ENCODE measurements at places on chromosomes 4 and X.

- no peak for DNase-seq
These were observed 133.0 kb downstream of the MAD2L1 start for GRCh38 chr4:119933606-119934005.

DNA sequence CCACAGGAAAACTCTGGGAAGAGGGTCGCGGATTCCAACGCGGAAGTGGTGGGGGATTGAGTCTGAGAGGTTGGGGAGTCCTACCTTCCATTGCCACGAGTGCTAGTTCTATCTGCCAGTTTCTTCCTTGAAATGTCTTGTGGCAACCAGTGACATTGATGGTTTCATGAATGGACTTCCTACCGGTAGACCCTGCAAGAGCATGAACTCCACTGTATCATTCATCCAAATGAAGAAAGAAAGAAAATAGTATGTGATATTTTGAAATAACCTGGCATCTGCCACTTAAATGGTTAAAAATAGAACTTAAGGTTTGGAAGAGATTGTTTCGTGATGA is 1.1 kb upstream of the SLC10A7 start:
- DNase-seq, result peak; percentile 36

GRCh38 chr4:8241895-8242696 is 27.5 kb upstream of the HTRA3 start:
- peak; percentile 53 for DNase-seq

GRCh38 chr4:144701683-144702233 is 55.8 kb downstream of the HHIP start:
- DNase-seq, result no peak

GRCh38 chrX:135489542-135489941 is 30.9 kb upstream of the INTS6L start:
- no peak for DNase-seq

GRCh38 chr4:110953191-110953590 is 330.3 kb upstream of the PITX2 start:
- DNase-seq, result no peak

GRCh38 chr4:70997546-70997945 is 4.1 kb downstream of the DCK start:
- DNase-seq, result no peak

GRCh38 chr4:13783800-13784411 is 156.4 kb upstream of the BOD1L1 start:
- DNase-seq, result no peak

DNA sequence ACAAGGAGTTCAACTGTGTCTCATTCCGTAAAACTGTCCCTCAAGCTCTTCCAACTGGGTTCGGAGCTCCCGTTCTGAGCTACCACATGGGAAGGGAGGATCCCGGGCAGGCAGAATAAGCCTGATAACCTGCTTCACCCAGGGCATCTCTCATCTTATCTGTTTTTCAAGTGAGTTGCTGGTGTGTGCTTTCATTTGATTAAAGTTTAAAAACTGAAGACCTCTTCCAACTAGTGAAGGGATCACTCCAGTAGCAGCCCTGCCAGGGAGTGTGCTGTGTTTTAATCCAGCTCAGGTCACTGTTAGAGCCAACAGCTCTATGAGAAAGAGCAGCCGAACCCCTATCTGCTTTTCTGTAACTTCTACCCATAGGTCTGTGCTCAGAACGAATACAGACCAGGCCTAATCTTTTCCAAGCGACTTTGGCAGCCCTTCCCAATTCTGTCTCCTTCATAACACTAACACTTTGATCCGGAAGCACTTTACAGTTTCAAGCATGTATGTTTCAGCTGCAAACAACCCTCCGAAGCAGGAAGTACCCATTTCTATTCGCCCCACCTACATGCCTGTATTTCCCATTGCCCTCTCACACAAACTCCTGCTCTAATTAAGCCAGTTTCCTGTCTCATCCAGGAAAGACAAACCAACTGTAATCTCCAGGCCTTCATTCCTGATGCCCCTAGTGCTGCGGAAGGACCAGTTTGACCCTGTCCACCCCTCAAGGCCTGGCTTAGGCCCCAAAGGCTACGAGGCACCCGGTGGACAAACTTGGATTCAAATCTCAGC is 60.9 kb downstream of the IRF2 start:
- no peak for DNase-seq

DNA sequence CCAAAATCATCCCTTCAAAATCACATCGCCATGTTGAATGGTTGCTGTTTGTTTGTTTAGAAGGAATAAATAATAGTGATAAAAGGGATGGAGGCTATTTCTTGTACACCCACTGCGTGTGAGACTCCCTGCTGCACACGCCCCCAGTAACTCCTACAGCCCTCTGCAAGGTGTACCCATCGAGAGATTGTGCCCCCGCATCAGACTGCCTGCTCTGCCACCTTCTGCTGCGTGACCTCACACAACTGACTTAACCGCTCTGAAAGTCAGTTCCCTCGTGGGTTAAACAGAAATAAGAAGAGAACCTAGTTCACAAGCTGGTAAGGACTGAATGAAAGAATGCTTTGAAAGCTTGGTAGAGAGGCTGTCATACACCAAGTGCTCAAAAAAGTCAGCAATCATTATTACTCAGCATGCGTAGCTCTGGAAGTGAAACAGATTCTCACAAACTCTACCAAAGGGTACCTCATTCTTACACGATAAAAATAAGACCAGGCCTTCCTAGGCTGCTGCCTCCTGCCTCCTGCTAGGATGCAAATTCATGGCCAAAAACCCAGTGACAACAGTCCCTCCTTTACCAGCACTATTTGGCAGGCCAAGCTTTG is 147.1 kb downstream of the CPEB2 start:
- no peak for DNase-seq

- DNase-seq, result no peak
These were observed 43.6 kb downstream of the TIGD4 start for GRCh38 chr4:152735906-152736305.

- no peak for DNase-seq
These were observed 80.2 kb downstream of the C4orf51 start for GRCh38 chr4:145760176-145760575.

DNA sequence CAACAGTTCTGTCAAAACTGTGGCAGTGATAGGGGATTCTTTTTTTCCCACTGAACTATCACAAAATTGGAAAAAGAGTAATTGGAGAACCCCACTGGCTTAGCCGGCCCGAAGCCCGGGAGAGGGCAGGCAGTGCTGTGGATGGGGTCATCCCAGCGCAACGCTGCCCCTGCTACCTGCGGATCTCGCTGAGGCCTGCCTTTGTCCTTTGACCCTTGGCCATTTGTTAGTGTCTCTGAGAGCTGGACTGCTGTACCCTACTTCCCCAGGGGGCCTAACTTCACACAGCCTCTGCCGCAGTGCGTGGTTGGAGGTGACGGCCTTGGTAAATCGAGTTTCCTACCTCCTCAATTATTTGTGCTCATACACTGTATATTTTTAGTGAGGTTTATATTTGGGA is 43.0 kb upstream of the MSANTD1 start:
- DNase-seq, result no peak

DNA sequence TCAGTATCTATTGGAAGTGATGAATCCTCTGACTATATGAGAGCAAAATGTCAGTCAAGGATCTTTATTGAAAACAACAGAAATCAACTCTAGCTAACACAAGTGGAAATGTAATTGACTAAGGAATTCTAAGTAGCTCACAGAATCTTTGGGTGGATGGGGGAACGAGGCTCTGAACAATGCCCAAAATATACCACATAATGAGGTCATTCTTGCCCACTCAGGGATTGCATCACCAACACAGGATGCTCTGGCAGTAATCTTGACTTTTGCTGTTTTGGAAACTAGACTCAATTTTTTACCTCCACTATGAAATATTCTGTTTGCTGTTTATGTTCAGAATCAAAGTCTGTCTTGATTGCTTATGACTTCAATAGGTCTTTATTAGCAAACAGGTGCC is 127.4 kb upstream of the UNC5C start:
- no peak for DNase-seq

GRCh38 chr4:20638825-20639224 is 61.4 kb upstream of the PACRGL start:
- no peak for DNase-seq

- DNase-seq, result no peak
These were observed 220.7 kb downstream of the CAMK2D start for GRCh38 chr4:113540859-113541258.
